Stimulated activated CD4-positive, alpha-beta T cell treated with anti-CD3 and anti-CD28 coated beads, Interleukin-2, amount 100 ng/mL, for 4 hours (primary cell): ENCODE measurements at places on chromosomes 12 and 14.

DNA sequence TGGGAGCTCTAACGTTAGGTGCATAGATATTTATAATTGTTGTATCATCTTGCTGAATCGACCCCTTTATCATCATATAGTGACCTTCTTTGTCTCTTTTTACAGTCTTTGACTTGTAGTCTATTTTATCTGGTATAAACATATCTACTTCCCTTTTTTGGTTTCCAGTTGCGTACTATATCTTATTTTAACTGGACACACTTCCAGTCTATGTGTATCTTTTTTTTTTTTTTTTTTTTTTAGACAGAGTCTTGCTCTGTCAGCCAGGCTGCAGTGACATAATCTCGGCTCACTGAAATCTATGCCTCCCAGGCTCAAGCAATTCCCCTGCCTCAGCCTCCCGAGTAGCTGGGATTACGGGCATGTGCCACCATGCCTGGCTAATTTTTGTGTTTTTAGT is 41.9 kb upstream of the ZFP36L1 start:
- DNase-seq = no peak

DNA sequence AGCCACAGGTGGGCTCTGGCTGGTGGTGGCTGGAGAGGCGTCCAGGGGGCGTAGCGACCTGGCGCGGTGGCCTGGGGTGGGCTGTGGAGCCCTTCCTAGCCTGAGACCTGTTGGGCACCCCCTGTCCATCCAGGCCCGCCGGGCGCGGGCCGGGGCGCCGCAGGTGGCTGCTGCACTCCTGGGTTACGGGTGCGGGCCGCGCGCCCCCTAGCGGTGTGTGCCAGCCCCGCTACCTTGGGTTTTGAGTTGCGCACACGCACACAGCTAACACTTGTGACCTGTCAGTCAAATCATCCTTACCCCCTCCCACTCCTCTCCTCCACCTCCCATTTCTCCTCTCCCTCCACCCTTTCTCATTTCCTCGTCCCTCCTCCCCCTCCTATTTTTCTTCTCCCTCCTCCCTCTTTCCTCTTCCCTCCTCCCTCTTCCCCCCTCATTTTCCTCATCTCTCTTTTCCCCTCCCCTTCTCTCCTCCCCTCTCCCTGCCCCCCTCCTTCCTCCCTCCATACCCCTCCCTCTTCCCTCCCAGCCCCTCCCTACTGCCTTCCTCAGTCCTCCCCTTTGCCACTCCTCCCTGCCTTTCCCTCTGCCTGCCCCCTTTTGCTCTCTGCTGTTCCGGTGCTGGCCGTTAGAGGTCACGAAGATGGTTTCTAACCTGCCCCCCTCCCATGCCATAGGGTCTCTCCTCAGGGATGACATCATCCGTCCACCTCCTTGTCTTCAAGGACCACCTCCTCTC is 2.3 kb downstream of the MEG3 start:
- no peak for DNase-seq

DNA sequence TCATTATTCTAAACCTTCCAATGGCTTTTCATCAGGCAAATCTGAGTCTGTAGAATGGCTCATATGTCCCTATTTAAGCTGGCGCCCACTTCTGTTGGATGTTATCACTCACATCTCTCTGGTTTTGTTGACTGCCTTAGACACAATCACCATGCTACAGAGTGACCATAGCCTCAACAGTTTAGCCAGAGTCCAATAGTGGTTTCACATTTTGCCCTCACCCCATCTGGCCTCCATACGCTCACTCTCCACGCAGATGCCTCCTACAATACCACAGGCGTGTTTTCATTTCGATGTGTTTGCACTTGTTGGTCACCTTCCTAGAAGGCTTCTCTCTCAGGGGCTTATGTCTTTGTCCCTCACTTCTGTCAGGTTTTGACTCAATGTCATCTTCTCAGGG is 3.4 kb downstream of the KLRB1 start:
- DNase-seq = no peak

GRCh38 chr12:101010896-101011295 is 199.1 kb downstream of the SLC5A8 start:
- no peak for DNase-seq

DNA sequence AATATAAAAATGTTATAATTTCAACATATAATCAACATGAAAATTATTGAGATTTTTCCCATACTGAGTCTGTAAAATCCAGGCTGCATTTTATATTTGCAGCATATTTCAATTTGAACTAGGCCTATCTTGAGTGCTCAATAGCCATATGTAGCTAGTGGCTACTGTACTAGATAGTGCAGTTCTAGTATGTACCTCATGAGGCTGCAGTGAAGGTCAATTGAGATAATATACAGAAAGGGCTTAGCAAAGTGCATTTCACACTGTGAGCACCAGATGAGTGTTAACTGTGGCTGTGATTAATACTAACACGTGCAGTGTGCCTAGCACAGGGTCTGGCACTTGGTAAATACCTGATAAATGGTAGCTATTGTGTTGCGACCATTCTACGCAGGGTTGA is 5.4 kb upstream of the SLC22A17 start:
- no peak for DNase-seq

GRCh38 chr14:24231263-24232120 is 675 bp downstream of the NEDD8 start:
- DNase-seq = no peak

- no peak for DNase-seq
Measured at GRCh38 chr14:33249233-33249820, 310.6 kb downstream of the NPAS3 start.

DNA sequence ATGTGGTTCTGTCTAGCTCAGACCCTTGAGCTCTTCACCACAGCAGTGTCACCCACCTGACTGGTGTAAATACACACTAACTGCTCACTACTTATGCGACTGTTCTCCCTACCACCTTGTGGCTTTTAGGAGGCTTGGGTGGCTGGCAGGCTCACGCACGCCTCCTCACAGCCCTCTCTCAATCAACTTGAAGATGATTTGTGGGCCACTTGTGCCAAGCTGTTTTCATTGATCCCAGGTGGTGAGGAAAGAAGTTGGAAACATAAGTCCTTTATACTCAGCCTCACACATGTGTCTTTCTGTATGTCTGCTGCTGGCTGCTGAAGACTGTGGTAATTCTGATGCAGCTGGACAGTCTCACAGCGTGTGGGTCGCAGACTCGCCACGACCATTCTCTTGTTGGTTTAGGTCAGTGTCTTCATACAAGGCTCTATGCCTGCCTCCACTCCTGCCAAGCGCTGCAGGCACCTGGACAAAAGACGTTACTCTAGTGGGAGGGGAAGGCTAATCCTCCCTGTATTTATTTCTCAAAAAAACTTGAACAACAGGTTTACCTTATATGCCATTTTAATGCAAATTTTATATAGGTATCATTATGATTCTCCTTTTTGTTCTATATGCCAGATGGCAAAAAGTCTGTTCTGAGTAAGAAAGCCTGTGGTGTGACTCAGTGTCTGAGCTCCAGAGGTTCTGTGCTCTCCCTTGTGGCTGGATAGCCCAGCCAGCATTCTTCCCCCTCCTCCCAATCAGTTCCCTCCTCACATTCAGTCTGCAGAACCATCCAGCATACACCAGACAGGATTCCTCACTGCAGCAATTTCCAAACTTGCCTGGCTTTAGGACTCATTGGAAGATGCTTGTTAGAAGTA is 115.6 kb downstream of the DIP2B start:
- no peak for DNase-seq

GRCh38 chr14:101098641-101099040 is 195.1 kb upstream of the RTL1 start:
- no peak for DNase-seq

GRCh38 chr12:80269803-80270552 is 170.6 kb downstream of the OTOGL start:
- no peak for DNase-seq

DNA sequence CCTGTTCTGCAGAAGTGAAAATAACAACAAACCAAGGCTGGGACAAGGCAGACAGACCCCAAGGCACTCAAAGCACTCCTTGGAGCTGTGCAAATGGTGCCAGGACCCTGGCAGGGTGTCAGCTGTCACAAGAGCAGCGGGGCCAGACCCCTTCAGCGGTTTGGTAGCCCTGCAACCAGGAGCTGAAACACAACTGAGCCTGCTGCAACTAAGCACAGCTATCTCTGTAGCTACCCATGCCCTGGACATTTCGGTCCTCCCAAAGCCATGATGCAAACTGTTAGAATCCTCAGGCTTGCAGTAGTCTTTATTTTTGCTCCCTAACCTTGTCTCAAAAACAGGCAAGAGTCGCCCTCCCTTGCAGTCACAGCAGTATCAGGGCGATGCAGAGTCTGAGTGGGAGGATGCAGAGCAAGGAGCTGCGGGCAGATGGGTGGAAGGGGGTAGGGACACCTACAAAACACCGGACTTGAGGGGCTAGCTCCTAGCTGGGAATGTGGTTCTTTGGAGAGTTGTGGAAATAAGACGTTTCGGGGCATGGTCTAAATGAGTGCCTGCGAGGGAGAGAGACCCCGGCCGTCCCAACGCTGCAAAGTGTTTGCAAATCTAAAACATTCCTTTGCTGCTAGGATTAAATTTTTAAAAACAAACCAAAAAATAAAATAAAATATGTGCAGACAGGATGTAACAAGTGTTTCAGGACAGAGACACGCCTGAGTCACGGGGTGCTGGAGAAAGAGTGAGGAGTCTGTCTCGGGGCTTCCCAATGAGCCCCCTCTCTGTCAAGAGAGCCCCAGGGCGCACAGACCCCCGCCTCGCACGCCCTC is 1.0 kb downstream of the NUAK1 start:
- no peak for DNase-seq

DNA sequence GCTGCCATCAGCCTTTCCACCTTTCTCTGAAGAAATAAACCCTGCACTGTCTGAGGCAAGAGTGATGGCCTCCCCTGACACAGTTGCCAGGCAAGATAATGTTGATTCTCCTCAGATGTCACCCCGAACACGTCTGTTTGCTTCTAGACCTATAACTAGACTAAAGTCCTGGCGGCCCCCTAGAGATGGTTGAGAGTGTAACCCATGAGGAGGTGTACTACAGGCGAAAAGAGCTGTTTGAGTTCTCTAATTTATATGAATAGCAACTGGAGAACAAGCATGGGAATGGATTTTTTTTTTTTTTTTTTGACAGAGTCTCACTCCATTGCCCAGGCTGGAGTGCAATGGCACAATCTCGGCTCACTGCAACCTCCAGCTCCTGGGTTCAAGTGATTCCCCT is 33.0 kb upstream of the ATF7IP start:
- no peak for DNase-seq

DNA sequence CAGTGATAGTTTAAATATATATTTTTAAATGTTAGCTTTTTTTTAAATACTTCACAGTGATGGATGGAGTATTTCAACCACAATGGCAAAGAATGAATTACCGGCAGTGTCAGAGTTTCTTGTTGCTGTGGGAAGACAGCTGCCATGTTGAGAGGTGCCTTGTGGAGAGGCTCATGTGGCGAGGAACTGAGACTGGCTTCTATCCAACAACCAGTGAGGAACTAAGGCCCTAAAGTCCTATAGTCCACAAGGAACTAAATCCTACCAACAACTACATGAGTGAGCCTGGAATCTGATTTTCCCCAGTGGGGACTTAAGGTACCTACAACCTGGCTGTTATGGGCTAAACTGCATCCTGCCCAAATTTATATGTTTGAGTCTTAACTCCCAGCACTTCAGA is 220.2 kb upstream of the PLEKHG7 start:
- DNase-seq = no peak

DNA sequence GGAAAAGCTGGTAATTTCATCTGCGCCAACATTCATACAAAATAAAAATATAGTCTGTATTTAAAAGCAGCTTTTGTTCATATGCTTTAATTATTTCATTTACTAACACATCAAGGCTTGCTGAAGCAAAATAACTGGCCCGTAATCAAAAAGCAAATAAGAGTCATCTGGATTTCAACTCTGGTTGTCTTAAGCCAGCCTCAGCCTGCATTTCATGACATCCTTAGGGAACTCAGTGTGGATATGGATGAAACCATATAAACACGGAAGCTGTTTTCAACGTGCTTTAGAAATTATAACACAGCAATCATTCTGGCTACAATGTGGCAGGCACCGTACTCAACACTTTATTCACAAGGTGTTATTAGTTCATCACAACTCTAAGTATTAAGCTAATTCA is 852 bp downstream of the COX16 start:
- no peak for DNase-seq

GRCh38 chr12:57370696-57371095 is 60.1 kb downstream of the R3HDM2 start:
- DNase-seq = no peak

GRCh38 chr12:2198005-2198501 is 145.3 kb downstream of the CACNA1C start:
- no peak for DNase-seq

GRCh38 chr12:57390174-57390573 is 40.7 kb downstream of the R3HDM2 start:
- DNase-seq = no peak

- DNase-seq = no peak
Measured at GRCh38 chr14:61260939-61261776, 20.0 kb downstream of the TMEM30B start.

DNA sequence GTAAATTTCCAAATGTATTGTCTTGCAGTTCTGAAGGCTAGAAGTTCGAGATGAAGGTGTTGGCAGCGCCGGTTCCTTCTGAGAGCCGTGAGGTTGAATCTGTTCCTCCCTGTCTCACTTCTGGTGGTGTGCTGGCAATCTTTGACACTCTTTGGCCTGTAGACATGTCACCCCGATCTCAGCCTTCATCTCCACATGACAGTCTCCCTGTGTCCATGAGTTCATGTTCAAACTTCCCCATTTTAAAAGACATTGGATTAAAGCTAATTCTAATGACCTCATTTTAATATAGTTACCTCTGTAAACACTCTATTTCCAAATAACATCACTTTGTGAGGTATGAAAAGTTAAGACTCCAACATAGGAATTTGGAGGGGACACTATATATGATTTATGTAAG is 4.1 kb upstream of the RBM19 start:
- DNase-seq = no peak

DNA sequence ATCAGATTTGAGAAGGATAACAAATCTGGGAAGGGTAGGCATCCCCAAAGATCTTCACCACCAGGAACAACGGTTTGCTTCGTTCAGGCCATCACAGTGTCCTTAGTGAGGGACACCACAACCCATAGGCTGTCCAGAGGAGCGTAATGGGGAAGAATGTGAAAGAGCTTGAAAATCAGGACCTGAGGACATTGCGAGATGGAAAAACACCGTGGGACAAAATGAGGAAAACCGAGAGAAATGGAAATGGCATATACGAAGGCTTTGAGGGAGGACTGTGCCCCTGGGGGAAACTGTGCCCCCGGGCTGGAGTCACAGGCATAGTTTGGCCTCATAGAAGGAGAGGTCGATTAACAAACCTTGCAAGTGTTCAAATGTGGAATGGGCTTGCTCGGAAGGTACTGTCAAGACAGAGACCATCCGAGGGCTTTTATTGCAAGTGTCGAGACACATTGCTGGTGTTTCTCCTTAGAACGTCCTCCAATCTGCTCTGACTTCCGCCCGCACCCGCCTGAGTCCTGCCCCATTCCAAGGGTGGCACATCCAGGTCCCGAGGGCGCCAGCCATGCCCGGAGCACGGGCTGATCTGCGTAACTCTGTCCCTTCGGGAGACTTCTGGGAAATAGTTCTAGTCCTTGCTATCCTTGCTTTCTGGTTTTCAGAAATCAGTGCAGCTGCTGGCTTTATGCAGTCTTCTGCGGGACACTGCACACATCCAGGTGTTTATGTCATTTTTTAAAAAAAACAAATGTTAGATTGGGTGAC is 885 bp upstream of the PALS1 start:
- DNase-seq = no peak
